Left ventricle myocardium superior (tissue), 1 donor: ENCODE measurements at places on chromosomes 12 and 14.

DNA sequence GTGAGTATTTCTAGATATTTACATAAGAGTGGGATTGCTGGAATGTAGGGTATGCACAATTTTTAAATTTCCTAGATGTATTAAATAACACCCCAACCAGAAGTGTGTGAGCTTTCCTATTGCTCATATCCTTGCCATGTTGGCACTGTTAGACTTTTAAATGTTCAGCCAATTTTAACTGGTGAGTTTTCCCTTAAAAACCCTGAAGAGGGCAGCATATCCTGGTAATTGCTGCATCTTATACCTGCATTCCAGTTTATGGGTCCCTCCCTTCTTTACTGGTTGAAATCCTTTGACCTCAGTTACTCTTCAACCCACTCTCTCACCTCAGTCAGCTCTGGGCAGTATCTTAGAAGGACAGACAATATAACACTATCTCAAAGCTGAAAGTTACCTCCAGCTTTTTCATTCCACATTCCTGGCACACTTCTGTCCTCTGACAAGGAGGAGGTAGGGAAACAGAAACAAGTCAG, 270.6 kb downstream of the PAWR start:
- no peak for DNase-seq

GRCh38 chr12:84786622-84787021, 126.0 kb downstream of the SLC6A15 start:
- no peak for DNase-seq

- DNase-seq: peak; percentile 37
Observed at GRCh38 chr12:27199638-27200300, 44.3 kb upstream of the STK38L start.

- DNase-seq: peak; percentile 55
Observed at GRCh38 chr14:90759370-90760077, 56.7 kb downstream of the TTC7B start.

- no peak for DNase-seq
Observed at GRCh38 chr14:87944987-87945604, 47.9 kb downstream of the GALC start.

DNA sequence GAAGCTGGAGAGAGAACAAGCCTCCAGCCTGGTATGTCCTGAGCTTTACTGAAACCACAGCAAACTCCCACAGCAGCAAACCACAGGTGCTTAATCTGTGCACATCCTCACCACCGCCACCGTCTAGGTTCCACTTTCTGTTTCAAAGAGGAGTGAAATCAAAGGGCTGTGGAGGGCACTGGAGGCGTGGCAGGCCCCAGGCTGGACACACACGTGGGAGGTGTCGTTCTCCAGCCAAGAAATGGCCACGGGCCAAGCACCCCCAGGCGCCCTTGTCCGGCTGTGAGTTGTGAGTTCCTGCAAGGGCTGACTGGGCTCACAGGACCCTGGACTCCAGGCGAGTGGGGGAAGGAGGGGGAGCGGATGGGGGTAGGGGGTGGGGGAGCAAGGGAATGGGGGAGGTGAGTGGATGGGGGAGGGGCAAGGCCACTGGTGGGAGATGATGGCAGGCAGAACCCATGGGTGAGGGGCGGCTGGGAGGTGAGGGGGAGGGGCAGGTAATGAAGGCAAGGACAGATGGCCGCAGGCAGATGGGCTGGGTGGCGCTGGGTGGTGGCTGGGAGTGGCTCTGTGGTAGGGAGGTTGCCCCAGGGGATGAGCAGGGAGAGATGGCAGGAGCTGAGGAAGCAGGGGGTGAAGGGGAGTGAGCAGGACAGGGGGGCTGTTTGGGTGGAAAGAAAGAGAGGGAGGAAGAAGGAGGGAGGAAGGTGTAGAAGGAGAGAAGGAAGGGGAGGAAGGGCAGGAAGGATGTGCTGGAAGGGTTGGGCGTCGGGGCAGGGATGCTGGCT, 86.7 kb downstream of the NCOR2 start:
- peak; percentile 65 for DNase-seq

DNA sequence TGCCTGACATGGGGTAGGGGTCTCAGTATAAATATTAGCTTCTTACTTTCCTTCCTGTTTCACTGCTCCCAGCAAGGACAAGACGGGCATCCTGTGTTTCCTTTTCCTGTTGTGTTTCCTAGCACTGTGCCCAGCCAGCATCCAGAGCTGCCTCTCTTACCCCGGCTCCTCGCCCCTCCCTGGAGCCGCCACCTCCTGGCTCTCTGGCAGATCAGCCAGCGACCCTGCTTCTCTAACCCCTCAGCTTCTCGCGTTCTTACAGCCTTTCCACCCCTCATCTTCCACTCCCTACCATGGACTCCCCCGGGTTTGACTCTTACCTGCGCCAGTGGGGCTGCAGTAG, 17.8 kb downstream of the HDAC7 start:
- no peak for DNase-seq

- DNase-seq: no peak
Observed at GRCh38 chr12:116183741-116184141, 93.8 kb downstream of the MED13L start.

GRCh38 chr12:78062786-78063185, 232.1 kb downstream of the NAV3 start:
- peak; percentile 42 for DNase-seq

GRCh38 chr12:131276501-131277185, 322.9 kb downstream of the ADGRD1 start:
- peak; percentile 19 for DNase-seq

- DNase-seq: no peak
Observed at GRCh38 chr12:132475304-132476037, 14.5 kb upstream of the FBRSL1 start.

- DNase-seq: no peak
Observed at GRCh38 chr14:73995977-73996378, 23.1 kb downstream of the ENTPD5 start.

- no peak for DNase-seq
Observed at GRCh38 chr12:15423629-15424028, 101.3 kb downstream of the PTPRO start.

DNA sequence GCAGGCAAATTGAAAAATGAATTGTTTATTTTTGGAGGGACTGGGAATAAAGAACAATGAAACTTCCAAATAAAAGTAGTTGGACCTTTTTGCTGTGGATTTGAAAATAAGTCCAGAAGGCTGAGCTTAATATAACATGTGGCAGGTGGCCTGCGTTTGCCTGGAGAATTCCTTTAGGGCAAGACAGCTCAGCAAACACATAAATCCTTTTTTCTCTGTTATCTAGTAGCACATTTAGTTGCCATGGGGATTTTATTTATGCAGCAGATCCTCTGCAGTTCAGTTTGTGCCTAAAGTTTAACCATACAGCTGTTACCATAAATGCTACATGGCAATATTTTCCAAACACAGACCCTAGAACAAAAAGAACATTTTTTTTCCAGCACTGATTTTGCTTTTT, 180.0 kb downstream of the NPAS3 start:
- DNase-seq: no peak

DNA sequence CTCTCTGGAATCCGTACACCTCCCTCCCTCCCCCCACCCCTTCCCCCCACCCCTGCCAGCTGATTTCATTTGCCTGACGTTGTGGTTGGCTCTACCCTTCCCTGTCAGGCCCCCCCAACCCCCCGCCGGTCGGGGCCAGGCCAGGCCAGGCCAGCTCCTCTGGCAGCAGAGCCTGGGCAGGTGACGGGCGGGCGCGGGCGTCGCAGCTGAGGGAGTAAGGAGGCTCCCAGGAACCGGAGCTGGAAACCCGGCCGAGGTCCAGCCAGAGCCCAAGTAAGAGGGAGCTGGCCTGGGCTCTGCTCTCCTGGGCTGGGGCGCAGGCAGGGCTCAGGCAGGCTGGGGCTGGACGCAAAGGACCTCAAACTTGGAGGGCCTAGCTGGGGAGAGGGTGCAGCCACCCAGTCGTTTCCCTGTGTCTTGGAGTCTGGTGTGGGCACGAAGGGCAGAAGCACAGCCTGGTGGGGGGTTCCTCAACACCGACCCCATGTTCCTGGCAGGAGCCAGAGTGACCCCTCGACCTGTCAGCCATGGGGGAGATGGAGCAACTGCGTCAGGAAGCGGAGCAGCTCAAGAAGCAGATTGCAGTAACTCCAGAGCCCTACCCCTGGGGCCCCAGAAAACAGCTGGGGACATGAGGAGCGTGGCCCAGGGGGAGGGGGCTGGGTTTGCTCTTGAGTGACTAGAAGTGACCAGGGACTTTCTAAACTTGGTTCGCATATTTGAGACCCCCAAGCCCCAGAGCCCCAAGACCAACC, at the start of gene GNB3:
Gene GNB3, plus strand, starts transcription at position 165 of the 755 bp plus-strand sequence. Its CDS starts 363 bp downstream, at position 528.
- DNase-seq: peak; percentile 76

- peak; percentile 80 for DNase-seq
Observed at GRCh38 chr12:7129872-7130691, at the start of gene CLSTN3. TSS of gene CLSTN3 (plus strand) at chr12:7130371. CDS start at chr12:7130649, 278 bp downstream.

DNA sequence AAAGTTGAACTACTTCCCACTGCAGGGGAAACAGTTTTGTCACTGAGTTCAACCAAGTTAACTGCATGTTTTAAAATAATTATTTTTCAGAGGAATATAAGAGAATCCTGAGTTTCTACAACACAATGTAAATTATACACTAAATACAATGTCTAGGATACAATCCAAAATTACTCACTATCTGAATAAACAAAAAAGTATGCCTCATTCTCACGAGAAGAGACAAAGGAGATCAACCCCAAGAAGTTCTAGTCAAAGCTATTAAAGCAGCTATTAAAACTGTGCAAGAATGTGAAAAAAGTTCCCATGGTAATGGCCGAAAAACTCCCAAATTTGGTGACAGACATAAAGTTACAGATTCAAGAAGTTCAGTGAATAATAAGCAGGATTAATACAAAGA, 8.8 kb upstream of the KCNK13 start:
- no peak for DNase-seq

- no peak for DNase-seq
Observed at GRCh38 chr12:120453977-120454376, 7.7 kb downstream of the GATC start.

DNA sequence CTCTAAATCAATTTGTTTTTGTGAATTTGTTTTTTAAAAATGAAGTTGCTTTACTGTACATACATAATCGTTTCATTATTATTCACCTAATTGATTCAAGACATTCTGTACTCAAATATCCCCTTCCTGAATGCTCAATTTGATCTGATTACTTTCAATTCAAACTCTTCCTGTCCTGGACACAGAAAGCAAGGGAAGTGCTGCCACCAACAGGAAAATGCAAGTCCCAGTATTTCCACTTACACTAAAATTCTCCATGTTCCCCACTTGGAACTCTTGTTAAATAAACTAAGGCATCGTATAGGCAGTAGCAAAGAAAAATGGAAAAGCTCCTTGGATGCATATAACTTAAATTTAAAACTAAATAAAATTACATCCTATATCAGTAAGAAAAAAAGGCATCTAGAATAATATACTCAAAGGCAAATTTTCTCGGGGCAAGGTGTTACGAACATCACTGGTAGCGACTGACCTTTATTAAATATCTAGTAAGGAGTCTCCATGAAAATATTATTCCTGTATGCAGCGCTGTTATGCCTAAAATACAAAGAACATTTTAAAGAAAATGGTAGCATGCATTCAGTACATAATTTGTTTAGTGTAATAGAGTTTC, 72.0 kb upstream of the DBX2 start:
- DNase-seq: no peak

DNA sequence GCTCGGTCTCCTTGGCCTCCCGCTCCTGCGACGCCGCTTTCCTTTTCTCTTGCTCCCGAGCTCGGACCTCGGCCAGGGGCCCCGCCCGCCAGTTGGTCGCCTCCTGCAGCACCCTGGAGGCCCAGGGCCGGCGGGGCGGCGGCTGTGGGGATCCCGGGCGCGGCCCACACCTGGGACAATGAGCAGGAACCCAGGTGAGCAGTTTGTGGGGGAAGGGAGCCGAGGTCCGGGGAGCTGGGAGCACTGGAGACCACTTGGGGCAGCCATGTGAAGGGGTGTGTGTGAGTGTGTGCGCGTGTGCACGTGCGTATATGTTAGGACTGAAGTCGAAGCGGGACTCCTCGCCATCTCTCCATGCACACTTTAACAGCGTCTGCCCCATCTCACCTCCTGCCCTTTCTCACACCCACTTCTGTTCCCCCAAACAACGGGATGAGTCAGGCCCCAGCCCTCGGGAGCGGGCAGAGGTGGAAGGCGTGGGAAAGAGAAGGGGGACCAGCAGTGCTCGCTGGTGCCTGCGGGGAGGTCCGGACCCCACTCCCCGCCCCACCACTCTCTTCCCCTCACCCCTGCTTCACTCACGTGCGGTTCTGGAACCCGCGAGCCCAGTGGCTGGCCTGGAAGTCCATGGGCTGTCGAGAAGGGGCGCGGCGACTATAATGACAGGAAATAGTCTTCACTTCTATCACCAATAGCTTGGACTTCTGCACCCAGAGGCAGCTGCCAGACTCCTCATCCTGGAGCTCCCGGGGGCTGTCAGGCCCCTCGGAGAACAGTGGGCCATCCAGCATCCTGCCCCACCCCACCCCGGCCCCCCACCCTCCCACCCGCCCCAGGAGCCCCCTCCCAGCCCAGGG, 450 bp downstream of the DDN start:
- peak; percentile 48 for DNase-seq

DNA sequence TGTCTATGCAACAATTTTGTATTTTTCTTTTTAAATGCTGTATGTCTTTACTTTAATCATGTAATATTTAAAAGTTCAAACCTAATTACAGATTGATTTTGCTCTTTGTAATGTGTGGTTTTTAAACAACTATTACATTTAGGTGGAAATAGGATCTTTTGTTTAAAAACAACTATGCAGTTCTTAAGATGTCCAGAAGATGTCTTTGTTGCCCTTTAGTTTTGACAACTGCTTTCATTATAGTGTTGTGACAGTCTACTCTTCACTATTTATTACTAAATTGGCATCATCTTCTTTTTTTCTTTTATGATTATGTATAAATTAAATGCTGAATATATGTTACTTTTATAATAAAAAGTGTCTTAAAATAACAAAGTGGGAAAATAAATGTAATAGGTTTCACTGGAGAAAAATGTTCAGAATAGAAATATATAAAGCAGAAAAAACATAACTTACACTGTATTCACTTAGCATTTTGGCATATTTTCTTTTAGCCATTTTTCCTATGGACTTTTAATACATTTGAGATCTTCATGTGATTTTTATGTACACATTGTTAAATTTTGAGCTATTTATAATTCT, 27.1 kb upstream of the PCNX4 start:
- DNase-seq: no peak

GRCh38 chr14:92563359-92563758, 49.8 kb downstream of the RIN3 start:
- DNase-seq: no peak

- DNase-seq: no peak
Observed at GRCh38 chr12:85855305-85855704, 18.8 kb upstream of the NTS start.

GRCh38 chr14:53861781-53862180, 94.8 kb downstream of the BMP4 start:
- DNase-seq: no peak

DNA sequence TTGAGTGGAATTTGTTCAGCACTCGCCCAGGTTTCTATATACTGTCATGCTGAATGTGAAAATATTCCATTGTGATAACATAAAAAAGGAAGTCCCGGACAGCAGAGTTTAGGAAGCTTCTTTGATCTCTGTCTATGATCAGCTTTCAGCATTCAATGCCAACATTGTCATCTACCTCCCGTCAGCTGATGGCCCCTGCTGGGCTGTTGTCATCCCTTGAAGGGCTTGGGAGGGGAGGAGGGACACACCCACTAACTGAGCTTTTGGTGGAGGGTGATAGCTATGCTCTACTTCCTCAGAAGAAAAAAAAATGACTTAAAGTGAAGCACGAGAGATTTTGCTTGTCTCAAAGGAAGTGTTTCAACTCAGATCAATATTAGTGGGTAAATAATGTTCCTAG, 4.7 kb upstream of the KRT77 start:
- no peak for DNase-seq

- no peak for DNase-seq
Observed at GRCh38 chr14:21527318-21527679, 1.2 kb upstream of the SALL2 start.
